ENCODE measurements at places on chromosomes 4 and X.

DNA sequence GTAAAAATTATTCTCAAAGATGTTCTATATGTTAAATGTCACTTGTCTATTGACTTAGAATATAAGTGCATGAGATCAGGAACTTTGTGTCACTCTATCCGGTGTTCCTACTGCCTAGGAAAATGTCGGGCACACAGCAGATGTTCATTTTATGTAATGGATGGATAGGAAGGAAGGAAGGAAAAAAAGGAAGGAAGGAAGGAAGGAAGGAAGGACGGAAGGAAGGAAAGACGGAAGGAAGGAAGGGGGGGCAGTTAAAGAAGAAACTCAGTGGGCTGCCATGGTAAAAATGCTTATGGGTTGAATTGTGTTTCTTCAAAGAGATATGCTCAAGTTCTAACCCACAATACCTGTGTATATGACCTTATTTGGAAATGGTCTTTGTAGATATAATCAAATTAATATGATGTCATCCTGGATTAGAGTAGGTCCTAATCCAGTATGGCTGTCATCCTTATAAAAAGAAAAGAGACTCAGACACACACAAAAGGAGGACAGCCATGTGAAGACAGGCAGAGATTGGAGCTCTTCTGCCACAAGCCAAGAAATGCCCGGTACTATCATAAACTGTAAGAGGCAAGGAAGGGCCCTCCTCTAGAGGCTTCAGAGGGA lies 86.3 kb downstream of the COL25A1 start:
- DNase-seq: no peak

- DNase-seq: no peak
These were observed 25.0 kb upstream of the RAPGEF2 start for GRCh38 chr4:159077702-159078495.

- no peak for DNase-seq
These were observed 11.3 kb downstream of the SNX12 start for GRCh38 chrX:71056867-71057266.

- DNase-seq: no peak
These were observed 101.8 kb upstream of the TLR3 start for GRCh38 chr4:185966997-185967775.

DNA sequence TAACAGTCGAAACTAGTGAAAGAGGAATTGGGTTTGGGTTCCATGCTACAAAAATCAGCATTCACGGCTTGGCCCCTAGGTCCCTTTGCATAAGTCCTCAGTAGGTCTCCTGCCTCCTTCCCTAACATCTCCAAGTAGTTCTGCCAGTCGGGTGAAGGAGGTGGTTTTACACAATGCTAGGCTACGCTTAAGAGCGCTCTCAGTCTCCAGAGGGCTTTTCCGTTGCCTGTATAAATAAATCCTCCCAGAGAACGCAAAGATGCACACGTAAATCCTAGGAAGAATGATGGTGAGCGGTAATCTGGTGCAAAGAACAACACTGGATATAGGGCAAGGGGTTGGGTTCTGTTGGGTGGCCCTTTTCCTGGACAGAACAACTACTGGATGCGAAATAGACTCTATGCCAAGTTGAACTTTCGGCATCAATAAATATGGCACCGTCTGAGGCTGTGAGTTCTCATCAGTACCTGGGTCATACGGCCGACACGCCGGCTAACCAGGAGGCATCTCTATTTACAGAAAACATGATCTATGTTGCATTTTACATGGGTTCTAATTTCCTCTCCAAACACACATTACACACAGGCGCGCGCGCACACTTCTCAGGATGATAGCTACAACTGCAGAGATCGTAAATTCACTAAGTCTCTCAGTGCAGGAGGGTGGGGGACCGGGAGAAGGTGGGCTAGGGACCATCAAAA lies 1.3 kb downstream of the CAMK2D start:
- peak; percentile 40 for DNase-seq

GRCh38 chr4:134470544-134470943 lies 269.0 kb upstream of the PABPC4L start:
- DNase-seq: no peak

- DNase-seq: no peak
These were observed 81.8 kb downstream of the TRIML1 start for GRCh38 chr4:188221090-188221489.

DNA sequence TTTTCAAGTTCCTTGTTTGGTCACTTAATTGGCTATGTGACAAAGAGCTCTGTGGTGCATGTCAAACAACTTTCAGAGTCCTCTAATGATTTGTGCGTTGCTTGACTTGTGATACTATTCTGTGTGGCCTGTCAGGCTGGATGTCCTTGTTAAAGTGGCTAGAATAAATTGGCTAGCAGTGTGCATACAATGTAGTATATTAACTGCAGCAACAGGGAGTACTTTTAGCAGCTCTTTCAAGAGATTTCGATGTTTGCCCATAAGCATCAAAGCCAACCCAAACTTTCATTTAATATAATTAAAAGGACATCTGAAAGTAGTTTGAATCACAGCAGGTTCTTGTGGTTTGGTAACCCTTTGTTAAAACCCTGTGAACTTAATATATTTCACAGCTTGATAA lies 718.9 kb downstream of the ADGRL3 start:
- DNase-seq: no peak

DNA sequence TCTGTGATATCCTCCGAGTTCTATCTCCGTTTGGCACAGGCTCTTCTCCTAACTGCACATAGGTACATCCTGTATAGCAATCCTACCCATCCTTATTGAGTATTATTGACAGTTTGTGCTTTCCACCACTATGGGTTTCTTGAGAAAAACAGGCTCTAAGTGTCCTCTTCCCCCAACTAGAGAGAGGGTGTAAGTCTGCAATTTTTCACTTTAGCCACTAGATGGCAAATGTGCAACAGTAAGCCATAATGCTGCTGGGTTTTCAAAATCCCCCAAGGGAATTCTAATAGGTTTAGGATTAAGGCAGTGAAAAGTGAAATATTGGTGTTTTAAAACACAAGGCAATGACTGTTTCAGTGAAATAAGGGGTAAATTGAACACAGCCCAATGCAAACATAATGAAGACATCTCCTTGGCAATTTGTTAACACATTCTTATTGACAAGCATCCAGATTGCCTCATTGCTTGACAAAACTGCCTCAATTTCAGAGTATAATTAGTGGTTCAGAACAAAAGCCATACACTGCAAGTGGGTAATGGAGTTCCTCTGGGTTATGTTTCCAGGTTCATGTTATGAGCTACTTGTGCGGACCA lies 239.0 kb upstream of the HTR2C start:
- DNase-seq: no peak

DNA sequence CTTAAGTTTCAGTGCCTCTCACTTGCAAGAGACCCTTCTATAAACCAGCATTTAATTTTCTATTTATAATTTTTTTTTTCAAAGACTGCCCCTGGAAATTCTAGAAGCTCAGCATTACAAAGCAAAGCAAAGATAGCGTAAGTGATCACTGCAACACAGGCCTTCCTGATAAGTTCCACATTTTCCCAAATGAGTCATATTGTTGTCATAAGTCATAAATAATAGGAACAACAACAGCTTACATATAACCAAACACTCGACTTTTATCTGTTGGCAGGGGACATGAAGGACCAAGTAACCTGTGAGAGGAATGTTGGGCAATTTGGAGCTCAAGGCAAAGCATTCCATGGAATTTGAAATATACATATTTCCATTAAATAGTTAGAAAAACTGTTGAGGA lies 815.5 kb downstream of the DMD start:
- no peak for DNase-seq

GRCh38 chr4:71460371-71460770 lies 121.6 kb downstream of the SLC4A4 start:
- DNase-seq: no peak

DNA sequence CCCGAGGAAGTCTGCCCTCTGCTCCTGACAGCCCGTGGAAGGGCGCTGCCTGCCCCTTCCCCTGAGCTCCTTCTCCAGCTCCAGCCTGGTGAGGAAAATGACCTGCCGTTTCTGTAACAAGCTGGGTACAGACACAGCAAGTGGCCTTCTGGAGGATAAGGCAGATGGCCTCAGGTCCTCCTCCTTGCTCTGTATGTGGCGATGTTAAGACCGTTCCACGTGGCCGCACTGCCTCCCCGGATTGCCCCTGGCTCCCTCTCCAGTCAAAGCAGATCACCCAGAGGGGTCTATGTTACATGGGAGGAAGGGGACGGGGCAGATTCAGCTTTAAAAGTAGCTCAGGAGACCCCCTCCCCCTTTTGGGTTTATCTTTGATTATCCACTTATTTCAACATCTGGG lies 80.3 kb upstream of the GATB start:
- DNase-seq: no peak

- DNase-seq: no peak
These were observed 61.4 kb downstream of the AGA start for GRCh38 chr4:177380730-177381287.

DNA sequence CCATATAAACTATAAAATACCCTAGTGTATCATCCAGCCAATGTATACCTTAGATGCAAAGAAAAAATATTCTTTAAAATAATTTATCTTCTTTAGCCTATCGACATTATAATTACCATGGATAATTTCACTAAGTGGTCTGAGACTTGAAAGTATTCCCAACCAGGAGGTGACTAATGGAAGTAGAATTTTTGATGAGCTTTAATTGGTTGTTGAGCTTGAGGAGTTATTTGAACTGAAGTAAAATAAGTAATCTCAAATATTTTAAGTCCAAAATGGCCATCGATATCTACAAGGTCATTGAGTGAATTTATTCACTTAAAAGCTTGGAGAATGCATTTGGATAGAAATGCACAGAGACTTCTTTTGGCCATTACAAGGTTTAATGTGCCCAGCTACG lies 436.2 kb downstream of the TLL1 start:
- DNase-seq: no peak

GRCh38 chrX:112678831-112679230 lies 907 bp downstream of the LHFPL1 start:
- no peak for DNase-seq

- DNase-seq: no peak
These were observed 127.6 kb upstream of the SH3RF1 start for GRCh38 chr4:169398316-169398715.

DNA sequence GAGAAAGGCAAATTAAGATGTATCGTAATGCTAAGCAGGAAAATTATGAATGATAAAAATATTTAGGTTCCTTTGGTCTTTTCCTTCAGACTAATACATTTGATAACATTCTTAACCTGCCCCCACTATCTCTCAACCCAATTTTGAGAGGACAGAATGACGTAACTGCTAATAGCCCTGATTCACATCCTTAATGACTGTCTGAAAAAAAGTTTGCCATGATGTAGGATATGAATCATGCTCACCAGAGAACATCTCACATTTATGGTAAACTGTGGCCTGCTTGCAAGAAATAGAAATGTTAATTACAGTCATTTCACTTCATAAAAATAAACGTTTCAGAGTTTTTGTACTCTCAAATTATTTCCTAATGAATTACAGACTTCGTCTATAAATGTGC lies 128.0 kb upstream of the VEGFC start:
- DNase-seq: no peak

GRCh38 chr4:102143433-102143832 lies 201.8 kb downstream of the SLC39A8 start:
- no peak for DNase-seq

DNA sequence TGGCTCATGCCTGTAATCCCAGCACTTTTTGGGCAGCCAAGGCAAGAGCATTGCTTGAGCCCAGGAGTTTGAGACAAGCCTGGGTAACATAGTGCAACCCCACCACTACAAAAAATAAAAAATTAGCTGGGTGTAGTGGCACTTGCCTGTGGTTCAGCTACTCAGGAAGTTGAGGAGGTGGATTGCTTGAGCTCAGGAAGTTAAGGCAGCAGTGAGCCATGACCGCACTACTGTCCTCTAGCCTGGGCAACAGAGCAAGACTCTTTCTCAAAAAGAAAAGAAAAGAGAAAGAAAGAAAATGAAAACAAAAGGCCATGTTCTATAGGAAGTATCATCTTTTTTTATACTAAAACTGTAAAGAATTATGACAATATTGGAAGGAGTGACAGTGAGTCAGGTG lies 38.5 kb downstream of the NEK1 start:
- no peak for DNase-seq

- DNase-seq: no peak
These were observed 514.4 kb downstream of the RPA4 start for GRCh38 chrX:97398030-97398551.

- no peak for DNase-seq
These were observed 119.4 kb upstream of the C1GALT1C1 start for GRCh38 chrX:120749141-120749846.

- DNase-seq: no peak
These were observed 37.8 kb downstream of the SH3KBP1 start for GRCh38 chrX:19849464-19850080.

DNA sequence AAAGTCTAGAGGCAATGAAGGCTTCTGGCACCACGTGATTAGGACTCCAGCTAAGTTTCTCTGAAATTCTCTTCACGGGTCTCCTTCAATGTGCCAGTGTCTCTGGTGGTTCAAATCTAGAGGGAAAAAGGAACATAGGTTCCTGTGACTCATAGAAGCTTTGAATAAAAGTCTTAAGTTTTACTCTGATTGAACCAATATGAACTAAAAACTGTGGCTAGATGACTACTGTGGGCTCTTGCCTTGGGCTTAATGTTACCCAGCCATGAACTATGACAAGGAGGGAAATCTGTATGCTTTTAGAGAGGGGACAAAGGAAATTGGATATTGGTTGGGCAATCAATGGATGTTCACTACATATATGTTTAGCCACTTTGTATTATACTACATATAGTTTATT lies 49.9 kb upstream of the TEX13D start:
- DNase-seq: no peak

DNA sequence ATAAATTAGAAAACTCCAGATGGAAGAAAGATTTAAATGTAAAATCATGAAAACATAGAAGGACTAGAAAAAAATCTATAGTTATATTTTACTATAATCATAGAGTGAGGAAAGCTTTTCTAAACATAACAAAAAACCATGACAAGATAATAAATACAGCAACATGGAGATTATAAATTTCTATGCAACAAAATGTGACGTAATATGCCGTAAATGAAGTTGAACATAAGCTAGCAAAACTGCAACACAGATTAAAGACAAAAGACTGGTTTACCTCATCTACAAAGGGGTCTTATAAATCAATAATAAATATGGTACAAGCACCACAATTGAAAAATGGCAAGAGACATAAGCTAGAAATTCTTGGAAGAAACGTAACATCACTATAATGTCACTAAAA lies 140.4 kb downstream of the C4orf33 start:
- DNase-seq: no peak

- DNase-seq: no peak
These were observed 670.3 kb downstream of the IL1RAPL1 start for GRCh38 chrX:29257521-29257920.

GRCh38 chr4:123438031-123438430 lies 41.4 kb downstream of the SPRY1 start:
- no peak for DNase-seq

DNA sequence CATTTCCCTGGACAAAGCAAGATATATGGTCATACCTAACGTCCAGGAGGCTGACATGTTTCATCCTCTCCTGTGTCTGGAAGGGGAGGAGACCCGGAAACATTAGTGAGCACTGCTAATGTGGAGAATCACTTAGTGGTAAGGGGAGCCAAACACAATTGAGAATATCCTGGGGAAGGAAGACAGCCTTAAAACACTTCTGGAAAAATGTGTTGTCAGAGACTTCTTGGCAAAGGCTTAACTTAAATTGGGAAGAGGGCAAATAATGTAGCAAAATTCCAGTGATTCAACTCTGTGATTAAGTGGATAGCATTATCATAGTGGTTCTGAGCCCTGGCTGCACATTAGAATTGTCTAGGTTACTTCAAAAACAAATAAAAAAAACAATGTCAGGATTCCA lies 39.5 kb downstream of the SPARCL1 start:
- DNase-seq: no peak
